ENCODE measurements at places on chromosomes 2 and 18.
A peak's percentile ranks its signal among the peaks of the same experiment; 100 is the strongest.

DNA sequence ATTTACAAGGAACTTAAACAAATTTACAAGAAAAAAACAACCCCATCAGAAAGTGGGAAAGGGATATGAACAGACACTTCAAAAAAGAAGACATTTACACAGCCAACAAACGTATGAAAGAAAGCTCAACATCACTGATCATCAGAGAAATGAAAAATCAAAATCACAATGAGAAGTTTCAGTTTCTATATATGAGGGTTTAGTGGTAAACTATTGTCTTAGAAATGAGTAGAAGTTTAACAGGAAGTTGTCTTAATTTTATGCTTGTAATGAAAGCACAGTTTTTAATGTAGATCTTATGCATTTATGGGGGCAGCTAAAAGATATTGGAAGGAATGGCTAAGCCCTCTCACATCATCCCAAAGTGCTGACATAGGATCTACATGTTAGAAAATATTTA is 325.4 kb downstream of the ERBB4 start:
- no peak for DNase-seq

DNA sequence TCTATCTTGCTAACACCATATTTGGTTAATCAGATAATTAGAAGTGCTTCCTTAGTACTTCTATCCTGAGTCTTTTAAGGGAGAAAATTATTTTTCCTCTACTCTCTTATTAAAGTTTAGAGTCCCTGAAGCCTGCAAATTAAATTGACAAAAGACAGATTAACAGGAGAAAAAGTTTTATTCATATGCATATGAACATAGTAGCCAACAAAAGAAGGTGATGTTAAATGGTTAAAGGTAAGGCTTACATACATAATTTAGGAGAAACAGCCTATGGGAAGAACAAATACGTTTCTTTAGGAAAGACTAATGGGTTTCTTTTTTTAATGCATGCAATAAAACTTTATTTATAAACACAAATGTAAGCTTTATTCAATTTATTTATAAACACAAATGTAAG is 805.0 kb downstream of the CPS1 start:
- DNase-seq: no peak

GRCh38 chr2:145875016-145875415 is 1355.1 kb upstream of the ZEB2 start:
- no peak for DNase-seq

DNA sequence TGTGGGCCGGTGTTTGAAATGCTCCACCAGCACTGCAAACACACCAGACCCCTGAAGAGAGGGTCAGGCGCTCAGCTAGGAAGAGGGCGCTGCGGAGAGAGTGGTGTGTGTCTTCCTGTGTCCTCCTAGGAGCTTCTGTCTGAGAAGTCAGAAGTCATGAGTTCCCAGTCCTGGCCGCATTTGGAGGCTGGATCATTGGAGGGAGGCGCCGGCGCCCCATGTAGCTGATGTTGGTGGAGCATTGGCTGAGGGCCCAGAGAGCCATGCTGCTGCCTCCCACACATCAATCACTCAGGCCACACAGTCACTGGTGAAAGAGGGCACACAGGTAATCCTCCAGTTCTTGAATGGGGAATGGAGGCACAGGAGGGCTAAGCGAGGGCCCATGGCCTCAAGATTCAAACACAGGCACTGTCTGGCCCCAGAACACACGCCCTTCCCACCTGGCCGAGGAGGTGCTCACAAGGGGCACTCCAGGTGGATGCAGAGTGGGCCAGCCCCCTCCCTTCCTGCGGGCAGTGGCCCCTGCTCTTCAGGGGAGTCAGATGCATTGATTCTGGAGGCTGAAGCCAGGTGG is 66.3 kb downstream of the RRM2 start:
- DNase-seq: no peak

GRCh38 chr2:224847381-224847780 is 131.2 kb upstream of the CCDC195 start:
- no peak for DNase-seq

DNA sequence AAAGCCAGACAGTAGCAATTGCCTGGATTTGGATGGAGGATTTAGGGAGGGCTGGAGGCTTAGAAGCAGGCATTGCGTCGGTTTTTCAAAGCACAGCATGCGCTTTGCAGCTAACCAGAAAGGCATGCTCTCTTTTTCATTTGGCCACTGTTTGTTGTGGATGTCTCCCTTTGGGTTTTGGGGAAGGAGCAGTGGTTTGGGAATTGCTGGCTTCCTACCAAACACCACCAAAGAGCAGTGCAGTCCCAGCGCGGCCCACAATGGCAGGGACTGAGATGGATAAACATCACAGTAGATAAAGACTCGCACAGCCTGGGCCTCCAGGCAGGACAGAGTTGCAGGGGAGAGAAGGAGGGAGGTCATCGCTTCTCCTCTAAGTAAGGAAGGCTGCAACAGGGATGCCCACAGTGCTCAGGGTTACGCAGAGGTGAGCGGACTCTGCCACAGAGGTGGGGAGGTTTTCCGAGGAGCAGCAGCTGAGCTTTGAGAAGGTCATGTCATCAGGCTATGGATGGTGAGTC is 148.5 kb downstream of the MYT1L start:
- no peak for DNase-seq

DNA sequence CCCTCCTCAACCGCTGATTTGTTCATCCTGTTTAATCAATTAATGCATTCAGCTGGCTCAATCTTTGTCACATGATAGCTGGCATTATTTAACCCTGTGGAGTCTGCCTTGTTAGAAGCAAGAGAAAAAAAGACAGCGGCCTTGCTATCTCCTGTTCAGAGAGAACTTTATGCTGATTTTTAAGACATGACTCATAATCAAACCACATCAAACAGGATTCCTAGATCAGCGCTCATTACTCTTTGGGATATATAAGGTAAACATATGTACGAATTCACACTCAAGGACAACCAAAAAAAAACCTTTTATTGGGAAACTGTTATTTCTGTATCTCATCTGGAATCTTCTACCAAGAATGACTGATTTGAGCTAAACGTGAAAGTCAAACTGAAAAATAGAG is 195.1 kb downstream of the C1D start:
- no peak for DNase-seq

DNA sequence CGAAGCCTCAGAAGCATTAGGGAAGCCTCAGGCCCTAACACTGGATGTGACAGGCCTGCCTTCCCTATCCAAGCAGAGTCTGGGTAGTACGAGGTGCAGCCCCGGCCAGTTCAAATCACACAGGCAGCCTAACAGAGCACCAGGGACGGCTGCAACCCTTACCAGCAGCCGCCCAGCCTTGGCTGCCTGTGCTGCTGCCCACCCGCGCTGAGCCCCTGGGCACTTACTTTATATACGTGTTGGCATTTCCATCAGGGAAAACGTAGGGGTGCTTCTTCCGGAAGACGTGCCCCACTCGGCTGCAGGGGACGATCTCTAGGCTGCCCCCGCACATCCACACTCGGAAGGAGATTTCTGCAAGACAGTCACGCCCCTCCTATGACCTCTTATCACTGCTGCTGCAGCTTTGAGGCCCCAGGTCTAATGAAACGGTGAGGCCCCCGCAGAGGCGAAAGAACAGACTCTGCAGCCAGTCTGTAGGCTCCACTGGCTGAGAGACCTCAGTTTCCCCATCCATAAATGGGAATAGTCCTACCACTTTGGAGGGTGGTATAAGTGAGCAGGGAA is 124.7 kb upstream of the CAPN13 start:
- DNase-seq: no peak

DNA sequence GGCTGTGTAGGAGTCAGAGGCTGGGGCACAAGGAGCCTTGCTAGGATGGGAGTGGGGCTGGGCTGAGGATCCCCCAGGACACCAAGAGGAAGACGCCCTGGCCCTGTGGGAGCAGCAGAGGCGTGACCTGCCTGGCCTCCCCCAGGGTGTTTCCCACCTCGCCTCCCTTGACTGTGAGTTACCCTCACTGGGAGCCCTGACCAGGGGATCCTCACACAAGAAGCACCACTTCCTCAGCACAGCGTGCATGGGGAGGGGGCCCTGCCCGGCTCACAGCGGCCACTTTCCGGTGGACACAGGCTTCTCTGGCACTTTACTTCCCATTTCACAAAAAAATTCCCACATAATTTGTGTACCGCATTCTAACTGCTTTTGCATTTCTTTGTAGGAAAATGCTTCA is 187.7 kb downstream of the EIPR1 start:
- no peak for DNase-seq

- no peak for DNase-seq
Measured at GRCh38 chr2:25332571-25332970, 9.2 kb downstream of the DNMT3A start.

- DNase-seq: no peak
Measured at GRCh38 chr2:71108091-71108490, 21.9 kb downstream of the MCEE start.

- no peak for DNase-seq
Measured at GRCh38 chr2:234454433-234454832, 42.4 kb downstream of the ARL4C start.

GRCh38 chr2:144508172-144508851 is 11.6 kb downstream of the ZEB2 start:
- DNase-seq: no peak

- DNase-seq: peak; percentile 89
Measured at GRCh38 chr2:217625557-217626169, 377.1 kb downstream of the TNS1 start.

GRCh38 chr2:103132536-103133217 is 370.8 kb downstream of the TMEM182 start:
- no peak for DNase-seq

GRCh38 chr18:79867666-79868065 is 69.9 kb downstream of the KCNG2 start:
- no peak for DNase-seq

All from GM04504 (cell line).